ENCODE measurements at places on chromosomes 16 and 17.

GRCh38 chr16:84086341-84086740 lies 30.4 kb downstream of the MBTPS1 start:
- no peak for DNase-seq

DNA sequence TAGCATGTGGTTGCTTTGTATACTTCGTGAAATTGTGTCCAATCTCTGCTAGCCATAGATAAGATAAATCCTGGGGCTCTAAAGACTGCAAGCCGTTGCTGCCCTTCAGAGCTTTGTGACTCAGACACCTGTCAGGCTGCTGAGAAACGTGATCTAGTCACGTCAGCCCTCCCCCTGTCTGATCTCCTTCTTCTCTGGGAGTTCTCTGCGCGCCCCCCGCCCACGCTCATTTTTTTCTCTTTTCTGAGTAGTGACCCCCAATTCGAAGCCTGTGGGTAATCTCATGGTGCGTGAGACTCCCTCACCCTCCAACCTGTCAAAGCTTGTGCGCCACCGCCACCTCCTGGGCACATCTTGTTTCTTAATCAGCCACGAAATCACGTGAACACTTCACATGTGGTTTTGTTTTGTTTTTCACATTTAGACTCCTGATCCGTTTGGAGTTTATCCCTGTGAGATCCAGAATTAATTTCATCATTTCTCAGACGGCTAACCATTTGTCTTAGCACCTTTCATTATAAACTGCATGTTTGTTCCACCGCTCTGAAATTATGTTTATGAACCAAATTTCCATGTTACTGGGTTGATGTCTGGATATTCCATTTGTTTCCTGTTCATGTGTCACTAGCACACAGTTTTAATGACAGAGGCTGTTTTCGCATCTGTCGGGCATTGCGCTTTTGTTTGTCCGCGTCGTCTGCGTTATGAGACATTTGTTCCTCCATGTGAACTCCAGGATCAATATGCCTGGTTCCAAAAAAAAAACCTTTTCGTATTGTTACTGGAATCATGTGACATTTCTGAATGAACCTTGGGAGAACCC lies 977 bp upstream of the ZNF778 start:
- DNase-seq = peak; percentile 89

DNA sequence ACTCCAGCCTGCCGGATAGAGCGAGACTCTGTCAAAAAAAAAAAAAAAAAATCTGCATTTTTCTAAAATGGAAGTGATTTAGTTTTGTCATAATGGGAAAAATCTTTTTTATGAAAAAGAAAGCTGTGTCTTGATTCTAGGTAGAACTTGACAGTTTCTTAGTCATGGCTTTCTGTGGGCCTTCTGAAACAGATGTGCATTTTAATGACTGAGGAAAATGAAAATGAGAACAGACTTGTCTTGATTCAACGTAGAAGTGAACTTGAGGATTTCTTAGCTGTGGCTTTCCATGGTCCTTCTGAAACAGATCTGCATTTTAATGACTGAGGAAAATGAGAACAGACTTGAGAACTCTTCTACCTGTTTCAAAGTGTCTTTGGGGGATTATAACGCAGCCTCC lies 171.7 kb downstream of the VPS53 start:
- no peak for DNase-seq

GRCh38 chr17:7240375-7240774 lies 1.1 kb upstream of the PHF23 start:
- no peak for DNase-seq

GRCh38 chr16:83970430-83970815 lies 2.4 kb downstream of the NECAB2 start:
- no peak for DNase-seq

DNA sequence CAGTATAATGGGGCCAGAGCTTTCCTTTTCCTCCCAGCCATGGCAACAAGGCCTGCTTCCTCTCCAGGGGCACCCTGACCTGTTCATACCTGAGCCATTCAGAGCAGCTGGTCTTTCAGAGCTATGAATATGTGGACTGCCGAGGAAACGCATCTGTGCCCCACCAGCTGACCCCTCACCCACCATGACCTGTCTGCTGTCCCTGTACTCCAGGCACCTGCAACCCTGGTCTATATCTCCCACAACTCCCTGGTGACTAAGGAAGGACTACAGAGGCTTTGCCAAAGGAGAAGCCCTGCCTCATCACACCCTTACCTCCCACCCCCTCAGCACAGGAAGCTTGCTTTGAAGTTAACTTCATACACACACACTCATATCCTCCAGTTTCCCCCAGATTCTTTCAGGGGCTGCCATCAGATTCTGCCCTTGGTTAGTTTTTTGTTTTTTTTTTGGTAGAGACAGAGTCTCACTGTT lies 6.0 kb downstream of the TMEM106A start:
- DNase-seq = no peak

Measured in GM23338 (cell line).